ENCODE measurements at places on chromosomes 3 and 15. TPM values are rescaled to one million over a fixed set of nuclear protein-coding genes. Genes with fewer than 3 reads are reported as not detected.

The HACL1 gene
- polyA plus RNA-seq: 19.0 TPM

The PAQR5 gene
- not detected for polyA plus RNA-seq

The TCTA gene
- 8.8 TPM for polyA plus RNA-seq

The FEZF2 gene
- polyA plus RNA-seq: not detected

The DGKG gene
- 0.01 TPM for polyA plus RNA-seq

The GDPGP1 gene
- polyA plus RNA-seq: 3.3 TPM

The TMCO5A gene
- polyA plus RNA-seq: not detected

The ATP13A4 gene
- polyA plus RNA-seq: not detected

The COLQ gene
- polyA plus RNA-seq: 0.25 TPM

The CYP8B1 gene
- not detected for polyA plus RNA-seq

The TPRG1 gene
- 0.01 TPM for polyA plus RNA-seq

The TRIM42 gene
- not detected for polyA plus RNA-seq

The UBA7 gene
- polyA plus RNA-seq: 3.3 TPM

The GOLGA6L2 gene
- not detected for polyA plus RNA-seq

The ZXDC gene
- 7.3 TPM for polyA plus RNA-seq

The XYLB gene
- 12.8 TPM for polyA plus RNA-seq

The SCAANT1 gene
- polyA plus RNA-seq: not detected

The SECISBP2L gene
- polyA plus RNA-seq: 5.4 TPM

The SV2B gene
- polyA plus RNA-seq: 0.11 TPM

The SCN11A gene
- not detected for polyA plus RNA-seq

The ZNF280D gene
- 19.1 TPM for polyA plus RNA-seq

The SYNPR gene
- polyA plus RNA-seq: not detected

The CSK gene
- 41.5 TPM for polyA plus RNA-seq

The STXBP5L gene
- not detected for polyA plus RNA-seq

The CFAP100 gene
- polyA plus RNA-seq: not detected

The WDR93 gene
- not detected for polyA plus RNA-seq

The GRAMD2A gene
- polyA plus RNA-seq: not detected

The GOLGA6L7 gene
- polyA plus RNA-seq: not detected

The BTD gene
- 10.6 TPM for polyA plus RNA-seq

The SMAD6 gene
- 6.9 TPM for polyA plus RNA-seq

The PDZRN3 gene
- polyA plus RNA-seq: not detected

The TUSC7 gene
- polyA plus RNA-seq: not detected

The SLC22A14 gene
- not detected for polyA plus RNA-seq

The RNU5B-1 gene
- polyA plus RNA-seq: not detected

The REC114 gene
- polyA plus RNA-seq: not detected

The CEMIP gene
- polyA plus RNA-seq: not detected

The MYO5C gene
- polyA plus RNA-seq: not detected

The GPR171 gene
- polyA plus RNA-seq: not detected

The HAPLN3 gene
- 3.4 TPM for polyA plus RNA-seq

The ADGRG7 gene
- 0.12 TPM for polyA plus RNA-seq

The ACTC1 gene
- not detected for polyA plus RNA-seq

The ADAMTS7 gene
- 0.05 TPM for polyA plus RNA-seq

The LAMB2 gene
- 26.0 TPM for polyA plus RNA-seq

The ACP3 gene
- polyA plus RNA-seq: 0.43 TPM

The CCDC54 gene
- polyA plus RNA-seq: not detected

The RBPMS2 gene
- 0.61 TPM for polyA plus RNA-seq

The IQCF5 gene
- polyA plus RNA-seq: not detected

The ATP10A gene
- not detected for polyA plus RNA-seq

The SEMA3B gene
- 1.7 TPM for polyA plus RNA-seq

The CTXND1 gene
- polyA plus RNA-seq: not detected

The NR2E3 gene
- not detected for polyA plus RNA-seq

The ZIC4 gene
- polyA plus RNA-seq: not detected

The SLC24A5 gene
- not detected for polyA plus RNA-seq

The EIF4E3 gene
- polyA plus RNA-seq: 1.8 TPM

The PARP3 gene
- polyA plus RNA-seq: 6.6 TPM

All from K562 (cell line).